Breast epithelium (tissue), 4 donors: ENCODE measurements at places on chromosomes 4 and X. TPM values are rescaled to one million over a fixed set of nuclear protein-coding genes. Genes with fewer than 3 reads are reported as not detected.

The NDST3 gene
- not detected for total RNA-seq

The FAM114A1 gene
- total RNA-seq = 109 TPM

The RHOXF1 gene
- 1.9 TPM for total RNA-seq

DNA sequence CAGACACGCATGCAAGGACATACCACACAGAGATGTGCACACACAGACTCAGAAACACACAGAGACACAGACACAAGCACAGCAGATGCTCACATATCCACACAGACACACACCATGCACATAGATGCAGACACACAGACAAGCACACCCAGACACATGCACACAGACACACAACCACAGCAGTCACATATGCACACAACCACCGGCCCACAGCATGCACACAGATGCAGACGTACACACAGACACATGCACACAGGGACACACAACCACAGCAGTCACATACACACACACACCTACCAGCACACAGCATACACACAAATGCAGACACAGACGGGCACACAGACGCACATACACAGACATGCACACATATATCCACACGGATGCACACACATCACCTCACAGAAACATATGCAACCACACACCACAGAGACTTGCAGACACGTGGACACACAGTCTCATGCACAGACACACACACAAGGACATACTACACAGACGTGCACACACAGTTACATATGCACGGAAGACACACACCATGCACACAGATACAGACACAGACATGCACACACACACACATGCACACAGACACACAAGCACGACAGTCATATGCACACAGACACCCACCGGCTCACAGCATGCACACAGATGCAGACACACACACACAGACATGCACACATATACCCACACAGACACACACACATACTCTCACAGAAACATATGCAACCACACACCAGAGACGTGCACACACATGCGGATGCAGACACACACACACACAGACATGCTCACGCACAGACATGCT is 25.2 kb upstream of the SLC25A6 start:
- H3K27ac ChIP-seq = no peak overlapping the region
- no peaks in the 10 kb centered on the region for H3K4me1 ChIP-seq
- no peak for DNase-seq
- H3K4me3 ChIP-seq = no peak overlapping the region
- peaks cover 15% of the 10 kb centered on the region for H3K36me3 ChIP-seq

DNA sequence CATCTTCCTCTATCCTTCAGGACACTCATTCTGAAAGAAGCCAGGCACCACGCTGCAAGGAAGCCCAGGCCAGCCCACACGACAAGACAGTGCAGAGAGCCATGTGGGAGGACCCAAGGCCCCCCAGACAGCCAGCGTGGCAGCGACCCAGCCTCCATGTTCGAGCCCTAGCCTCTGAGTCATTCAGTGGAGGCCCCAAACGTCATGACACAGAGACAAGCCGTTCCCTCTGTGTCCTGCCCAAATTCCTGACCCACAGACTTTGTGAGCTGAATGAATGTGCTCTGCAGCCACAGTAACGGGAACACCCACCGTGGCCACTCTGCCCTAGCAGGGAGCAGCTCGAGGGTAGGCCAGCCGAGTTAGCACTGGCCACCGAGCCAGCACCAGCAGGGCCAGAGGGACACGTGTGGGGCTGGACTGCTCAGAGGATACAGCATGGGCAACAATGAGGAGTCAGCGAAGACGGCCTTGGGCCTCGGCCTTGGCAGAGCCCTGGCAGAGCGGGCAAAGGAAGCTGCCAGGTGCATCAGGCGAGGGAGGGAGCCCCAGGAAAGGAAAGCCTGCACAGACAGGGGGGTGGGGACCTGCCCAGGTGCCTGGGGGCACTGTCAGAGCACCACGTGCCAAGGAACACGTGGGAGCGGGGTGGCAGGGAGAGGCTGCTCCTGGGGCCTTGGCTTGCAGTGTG is 8.6 kb downstream of the BLOC1S4 start:
- no peaks in the 10 kb centered on the region for H3K27me3 ChIP-seq
- H3K27ac ChIP-seq = peak overlapping the region; percentile 52
- no peak overlapping the region for H3K4me3 ChIP-seq
- H3K4me1 ChIP-seq = peaks cover 8% of the 10 kb centered on the region

- H3K4me3 ChIP-seq = peak overlapping the region; percentile 74
- peak overlapping the region; percentile 90 for H3K27ac ChIP-seq
- H3K36me3 ChIP-seq = no peaks in the 10 kb centered on the region
- no peaks in the 10 kb centered on the region for H3K27me3 ChIP-seq
- no peaks in the 10 kb centered on the region for H3K4me1 ChIP-seq
Observed at GRCh38 chr4:52052475-52052780, 1.3 kb downstream of the SPATA18 start.

DNA sequence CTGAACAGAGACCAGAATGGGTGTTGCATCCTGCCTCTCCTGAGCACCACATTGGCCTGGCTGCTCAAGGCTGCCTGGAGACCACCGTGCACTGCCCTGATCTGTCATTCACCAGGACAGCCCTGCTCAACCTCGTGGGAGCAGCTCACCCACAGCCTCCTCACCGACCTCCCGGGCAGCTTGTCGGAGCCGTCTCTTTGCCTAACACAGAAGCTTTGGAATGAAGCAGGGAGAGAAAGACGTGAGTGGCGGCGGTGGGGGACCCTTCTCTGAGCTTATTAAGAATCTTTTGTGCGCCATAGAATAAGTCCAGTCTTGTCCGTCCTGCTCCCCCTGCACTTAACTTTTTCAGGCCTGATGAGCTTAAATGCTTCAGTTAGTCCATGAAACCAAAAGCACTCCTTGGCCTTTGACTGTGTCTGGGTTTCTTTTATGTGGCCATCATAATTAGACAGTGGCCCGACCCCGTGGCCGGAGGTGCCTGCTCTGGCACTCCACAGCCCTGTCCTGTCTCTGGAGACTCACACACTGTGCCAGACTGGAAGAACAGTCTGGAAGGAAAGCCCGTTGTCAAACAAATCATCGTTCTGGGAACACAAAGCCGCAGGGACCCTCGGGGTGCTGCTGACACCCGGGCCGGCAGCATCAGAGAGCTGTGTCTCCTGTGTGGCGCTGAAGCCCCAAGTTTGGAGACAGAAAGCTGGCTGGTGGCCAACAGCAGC is 192.8 kb downstream of the BCOR start:
- DNase-seq = no peak
- no peak overlapping the region for H3K27ac ChIP-seq
- H3K27me3 ChIP-seq = peaks cover 77% of the 10 kb centered on the region
- peak overlapping the region; percentile 8 for H3K4me3 ChIP-seq
- no peaks in the 10 kb centered on the region for H3K4me1 ChIP-seq
- H3K36me3 ChIP-seq = no peaks in the 10 kb centered on the region

- H3K27me3 ChIP-seq = no peaks in the 10 kb centered on the region
- no peaks in the 10 kb centered on the region for H3K36me3 ChIP-seq
- H3K4me3 ChIP-seq = no peak overlapping the region
- no peak overlapping the region for H3K27ac ChIP-seq
- H3K4me1 ChIP-seq = no peaks in the 10 kb centered on the region
Observed at GRCh38 chr4:17561195-17561909, 15.6 kb upstream of the LAP3 start.
